ENCODE measurements at places on chromosomes 12 and 14.

- DNase-seq: no peak
These were observed 44.8 kb upstream of the PTHLH start for GRCh38 chr12:28017126-28017872.

DNA sequence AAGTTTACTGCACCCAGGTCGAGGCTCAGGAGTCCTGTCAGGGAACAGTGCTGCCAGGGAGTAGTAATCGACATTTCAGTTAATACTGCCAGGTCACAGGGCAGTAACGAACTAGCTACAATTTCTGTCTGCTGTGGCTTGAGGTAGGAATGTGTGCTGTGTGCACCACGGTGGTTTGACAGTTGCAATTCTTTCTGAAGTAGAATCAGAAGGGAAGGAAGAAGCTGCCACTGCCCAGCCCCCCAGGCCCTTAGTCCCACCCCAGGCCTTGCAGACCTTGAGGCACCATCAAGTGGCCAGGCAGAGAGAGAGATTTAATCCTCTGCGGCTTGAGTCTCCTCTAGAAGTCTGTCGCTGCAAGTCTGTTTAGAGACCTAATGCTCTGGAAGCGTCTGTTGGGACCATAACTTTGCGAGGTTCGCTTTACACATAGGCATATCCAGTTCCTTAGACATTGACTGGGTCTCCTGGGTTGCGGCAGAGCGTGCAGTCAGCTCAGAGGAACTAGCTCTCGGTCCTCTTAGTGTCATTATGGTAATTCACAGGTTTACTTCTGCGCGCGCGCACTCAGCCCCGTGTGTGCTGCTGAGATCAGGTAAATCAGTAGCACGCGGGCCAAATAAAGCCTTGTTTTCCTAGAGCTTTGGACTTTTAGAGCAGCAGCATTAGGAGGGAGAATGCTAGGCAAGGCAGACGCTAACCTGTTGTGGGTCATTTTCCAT lies 9.8 kb downstream of the NKX2-1 start:
- DNase-seq: no peak

- DNase-seq: peak; percentile 89
These were observed 3.8 kb upstream of the NUMB start for GRCh38 chr14:73462048-73462715.

- no peak for DNase-seq
These were observed 10.9 kb downstream of the BCL7A start for GRCh38 chr12:122032580-122032979.

- no peak for DNase-seq
These were observed 6.1 kb downstream of the RAPGEF3 start for GRCh38 chr12:47752552-47752951.

GRCh38 chr12:132287391-132288238 lies 41.8 kb downstream of the GALNT9 start:
- no peak for DNase-seq

DNA sequence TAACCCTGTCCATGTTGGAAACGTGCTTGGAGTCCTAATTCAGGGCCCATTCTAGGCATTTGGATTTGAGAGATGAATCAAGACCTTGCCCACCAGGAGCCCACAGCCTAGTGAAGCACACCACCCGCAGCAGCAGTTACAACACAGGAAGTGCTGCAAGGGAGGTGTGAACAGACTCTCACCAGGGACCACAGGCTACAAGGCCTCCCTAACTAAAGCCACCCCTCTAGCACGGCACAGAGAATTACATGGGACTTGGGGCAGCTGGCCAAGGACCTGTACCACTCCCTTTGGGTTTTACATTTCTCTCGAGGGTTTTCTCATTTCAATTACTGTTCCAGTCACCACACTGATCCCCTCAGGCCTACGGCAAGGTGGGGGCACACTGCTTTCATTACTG lies 49.5 kb upstream of the FOXN3 start:
- no peak for DNase-seq
